Naive thymus-derived CD8-positive, alpha-beta T cell (primary cell): ENCODE measurements at places on chromosomes 3 and 15.

GRCh38 chr3:101780661-101781060, 1.6 kb downstream of the NXPE3 start:
- DNase-seq = no peak

- DNase-seq = no peak
Measured at GRCh38 chr3:166177130-166177529, 339.9 kb upstream of the BCHE start.

GRCh38 chr15:99662903-99663302, 70.3 kb downstream of the LYSMD4 start:
- DNase-seq = no peak

DNA sequence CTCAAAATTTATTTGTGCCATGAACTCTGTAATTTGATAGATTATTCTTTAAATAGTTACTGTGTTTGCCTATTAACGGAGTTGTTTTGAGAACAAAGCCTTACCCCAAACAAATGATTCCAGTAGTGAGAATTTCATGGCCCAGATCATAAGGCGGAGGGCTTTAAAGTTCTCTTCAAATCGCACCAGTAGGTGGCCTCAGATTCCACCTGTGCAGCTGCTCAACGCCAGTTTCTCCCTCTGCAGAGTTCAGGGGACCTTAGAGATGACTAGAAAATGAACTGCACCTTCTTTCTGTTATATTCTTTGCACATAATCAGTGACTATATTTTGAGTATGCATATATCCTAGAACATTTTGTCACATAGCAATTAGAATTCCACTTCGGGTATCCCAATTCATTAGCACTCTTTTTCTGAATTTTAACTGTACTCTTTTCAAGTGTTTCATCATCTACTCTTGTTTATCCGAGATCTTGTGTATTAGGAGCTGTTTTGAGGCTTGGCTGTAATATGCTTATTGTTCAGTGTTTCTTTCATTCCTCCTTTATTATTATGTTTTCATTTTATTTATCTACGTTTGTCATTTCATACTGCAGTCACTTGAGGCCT, 232.6 kb upstream of the CHRM5 start:
- no peak for DNase-seq

GRCh38 chr3:126476166-126477060, 722 bp upstream of the ZXDC start:
- DNase-seq = no peak

- peak; percentile 87 for DNase-seq
Measured at GRCh38 chr3:50272911-50273688, 4.2 kb downstream of the SEMA3B start.

GRCh38 chr3:78698431-78698830, 1069.4 kb downstream of the ROBO1 start:
- DNase-seq = no peak

DNA sequence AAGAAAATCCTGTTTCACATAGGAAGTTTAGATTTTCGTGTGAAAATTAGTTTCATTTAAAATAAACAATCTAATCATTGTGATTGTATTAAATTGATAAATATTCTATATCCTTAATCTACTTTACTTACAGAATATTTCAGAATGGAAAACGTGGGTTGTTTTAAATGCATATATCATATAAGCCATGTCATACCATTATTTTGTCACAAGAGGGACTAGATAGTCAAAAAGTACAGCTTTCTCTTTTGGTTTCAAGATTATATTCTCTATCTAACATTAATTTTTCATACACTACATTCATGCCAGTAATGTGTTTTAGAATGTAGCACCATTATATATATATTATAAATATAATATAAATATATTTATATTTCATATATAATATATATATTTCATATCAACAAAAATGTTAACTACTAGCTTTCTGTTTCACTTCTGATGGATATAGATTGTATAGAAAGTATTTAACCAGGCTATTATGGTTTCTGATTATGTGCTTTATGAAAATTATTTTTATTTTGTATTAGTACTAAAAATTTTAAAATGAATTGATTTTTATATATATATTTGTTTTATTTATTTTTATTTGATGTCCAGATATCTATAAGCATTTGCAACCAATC, 45.3 kb downstream of the OSTN start:
- DNase-seq = no peak
